IMR-90 (cell line): ENCODE measurements at places on chromosomes 2 and 18.

GRCh38 chr2:152049541-152049940, 49.3 kb downstream of the CACNB4 start:
- DNase-seq = no peak

DNA sequence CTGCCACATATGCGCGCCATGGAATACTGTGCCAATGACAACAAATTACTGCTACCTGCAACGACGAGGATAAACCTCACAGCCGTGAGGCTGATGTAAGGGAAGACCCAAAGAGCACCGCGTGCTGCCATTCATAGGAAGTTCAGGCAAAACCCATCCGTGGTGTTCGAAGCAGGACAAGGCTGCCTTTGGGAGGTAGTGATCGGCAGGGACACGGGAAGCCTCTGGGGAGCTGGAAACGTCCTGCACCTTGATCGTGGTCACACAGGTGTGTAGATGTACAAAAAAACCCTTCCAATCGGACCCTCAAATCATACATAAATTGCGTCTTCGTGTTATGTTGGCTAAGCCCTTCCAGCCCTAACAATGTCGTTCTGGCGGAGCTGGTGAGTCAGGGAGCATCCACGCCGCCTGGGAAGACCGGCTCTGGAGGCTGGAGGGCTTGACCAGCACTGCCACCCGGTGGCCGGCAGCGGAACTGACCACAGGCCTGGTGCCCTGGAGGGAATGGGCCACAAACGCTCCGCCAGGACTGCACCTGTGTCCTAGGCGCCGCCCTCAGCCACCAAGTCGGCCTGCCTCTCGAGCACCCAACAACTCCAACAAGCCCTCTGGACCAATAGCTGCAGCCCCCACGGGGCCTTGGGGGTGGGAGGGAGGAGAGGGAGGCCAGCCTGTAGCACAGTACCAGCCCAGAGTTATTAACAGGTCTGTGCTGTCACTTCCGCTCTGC, 4.1 kb upstream of the NEURL3 start:
- DNase-seq = peak; percentile 84

GRCh38 chr2:174013315-174013751, 48.2 kb upstream of the SP3 start:
- no peak for DNase-seq

DNA sequence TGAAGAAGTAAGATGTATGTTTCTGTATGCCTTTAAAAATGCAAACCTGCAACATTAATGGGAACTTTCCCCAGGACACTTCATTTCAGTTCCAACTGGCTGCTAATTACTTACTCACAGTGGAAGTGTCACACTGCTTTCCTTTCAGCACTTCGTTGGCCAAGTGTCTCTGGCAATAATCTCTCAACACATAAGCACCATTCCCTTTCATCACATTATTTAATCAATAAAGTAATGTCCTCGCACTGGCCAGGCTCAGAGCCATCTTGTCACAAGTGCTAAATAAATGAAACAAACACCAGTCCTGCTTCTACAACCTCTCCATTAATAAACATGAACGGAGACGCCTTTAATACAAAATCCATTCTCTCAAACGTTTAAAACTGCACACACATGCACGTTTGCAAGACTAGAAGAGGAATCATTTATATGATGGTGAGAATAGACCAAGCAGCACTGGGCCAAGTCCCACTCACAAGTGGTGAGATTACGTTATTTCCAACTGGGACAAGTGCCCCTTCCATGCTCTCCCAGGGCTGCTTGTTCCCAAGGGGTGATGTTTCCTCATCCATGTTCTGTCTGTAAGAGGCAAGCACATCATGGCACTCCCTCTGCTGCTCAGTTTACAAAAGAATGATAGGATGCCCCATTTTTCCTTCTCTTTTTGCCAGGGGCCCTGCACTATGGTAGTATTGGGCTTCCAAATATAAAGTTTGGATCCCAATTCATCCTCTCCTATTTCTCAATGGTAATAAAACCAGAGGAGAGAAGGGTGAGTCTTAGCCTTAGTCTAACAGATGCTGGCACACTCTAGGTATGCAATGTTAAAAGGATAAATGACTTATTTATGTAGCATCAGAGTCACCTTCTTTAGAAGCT, 56.8 kb upstream of the ETAA1 start:
- no peak for DNase-seq

DNA sequence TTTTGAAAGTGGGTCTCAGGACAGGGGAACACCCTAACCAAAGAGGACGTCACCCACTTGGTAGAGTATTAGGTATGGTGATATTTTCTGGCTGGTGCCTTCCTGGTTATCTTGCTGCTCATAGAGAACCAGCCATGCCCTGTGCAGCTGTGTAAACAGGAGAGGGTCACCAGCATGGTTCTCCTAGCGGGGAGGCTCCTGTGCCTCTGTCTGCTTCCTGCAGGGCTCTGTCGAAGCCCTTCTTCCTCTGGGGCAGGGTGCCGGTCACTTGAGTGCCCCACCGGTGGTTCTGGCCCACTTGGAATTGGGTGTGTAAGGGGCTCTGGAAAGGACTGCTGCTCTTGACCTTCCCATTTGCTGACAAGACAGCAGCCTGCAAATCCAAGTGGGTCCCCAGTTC, 131.6 kb upstream of the MSH6 start:
- no peak for DNase-seq

- DNase-seq = no peak
Measured at GRCh38 chr18:34083910-34084535, 140.7 kb downstream of the NOL4 start.

DNA sequence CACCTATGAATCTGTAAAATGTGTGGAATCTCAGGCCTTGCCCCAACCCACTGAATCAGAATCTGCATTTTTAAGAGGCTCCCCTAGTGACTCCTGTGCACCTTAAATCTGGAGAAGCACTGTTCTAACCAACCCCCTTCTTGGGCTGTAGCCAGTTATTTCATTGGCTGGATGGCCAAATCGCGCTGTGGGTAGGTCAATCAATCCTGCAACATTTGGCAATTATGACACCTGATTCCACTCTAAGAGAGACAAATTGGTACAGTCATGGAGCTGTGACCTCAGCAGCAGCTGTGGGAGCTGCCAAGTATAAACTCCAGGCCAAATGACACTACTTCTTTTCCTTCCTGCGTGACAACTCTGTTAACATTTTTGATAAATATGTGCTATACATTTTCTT, 208.7 kb downstream of the CLIP4 start:
- peak; percentile 9 for DNase-seq

GRCh38 chr2:29104688-29105087, 10.5 kb upstream of the CLIP4 start:
- DNase-seq = no peak

GRCh38 chr18:37762076-37762621, 196.6 kb upstream of the CELF4 start:
- DNase-seq = no peak

GRCh38 chr2:232485757-232486557, 1.7 kb downstream of the ECEL1 start:
- DNase-seq = no peak

DNA sequence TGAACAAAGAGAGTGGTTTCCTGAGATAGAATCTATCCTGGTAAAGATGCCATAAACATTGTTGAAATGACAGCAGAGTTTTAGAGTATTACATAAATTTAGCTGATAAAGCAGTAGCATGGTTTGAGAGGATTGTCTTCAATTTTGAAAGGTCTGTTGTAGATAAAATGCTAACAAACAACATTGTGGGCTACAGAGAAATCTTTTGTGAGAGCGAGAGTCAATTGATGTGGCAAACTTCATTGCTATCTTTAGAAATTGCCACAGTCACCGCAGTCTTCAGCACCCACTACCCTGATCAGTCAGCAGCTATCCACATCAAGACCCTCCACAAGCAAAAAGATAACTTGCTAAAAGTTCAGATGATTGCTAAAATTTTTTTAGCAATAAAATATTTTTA, 17.5 kb downstream of the VRK2 start:
- no peak for DNase-seq
